ENCODE measurements at places on chromosomes 6 and 20.

GRCh38 chr6:56386717-56387116 is 139.3 kb upstream of the COL21A1 start:
- no peak for DNase-seq

DNA sequence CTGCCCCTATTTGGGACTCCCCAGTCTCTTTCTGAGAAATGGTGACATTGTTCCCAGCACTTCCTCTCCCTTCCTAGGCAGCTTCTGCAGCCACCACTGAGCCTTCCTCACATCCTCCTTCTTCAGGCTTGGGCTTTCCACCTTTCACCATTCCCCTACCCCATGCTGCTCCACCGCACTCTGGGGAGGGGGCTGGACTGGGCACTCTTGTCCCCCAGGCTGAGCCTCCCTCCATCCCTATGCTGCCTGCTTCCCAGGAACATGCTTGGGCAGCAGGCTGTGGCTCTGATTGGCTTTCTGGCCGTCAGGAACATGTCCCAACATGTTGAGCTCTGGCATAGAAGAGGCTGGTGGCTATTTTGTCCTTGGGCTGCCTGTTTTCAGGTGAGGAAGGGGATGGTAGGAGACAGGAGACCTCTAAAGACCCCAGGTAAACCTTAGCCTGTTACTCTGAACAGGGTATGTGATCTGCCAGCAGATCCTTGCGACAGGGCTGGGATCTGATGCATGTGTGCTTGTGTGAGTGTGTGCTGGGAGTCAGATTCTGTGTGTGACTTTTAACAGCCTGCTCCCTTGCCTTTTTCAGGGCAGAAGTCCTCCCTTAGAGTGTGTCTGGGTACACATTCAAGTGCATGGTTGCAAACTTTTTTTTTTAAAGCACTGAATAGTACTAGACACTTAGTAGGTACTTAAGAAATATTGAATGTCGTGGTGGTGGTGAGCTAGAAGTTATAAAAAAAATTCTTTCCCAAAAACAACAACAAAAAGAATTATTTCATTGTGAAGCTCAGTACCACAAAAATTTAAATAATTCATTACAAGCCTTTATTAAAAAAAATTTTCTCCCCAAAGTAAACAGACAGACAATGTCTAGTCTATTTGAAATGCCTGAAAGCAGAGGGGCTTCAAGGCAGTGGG is 2.1 kb upstream of the CDKN1A start:
- no peak for DNase-seq

DNA sequence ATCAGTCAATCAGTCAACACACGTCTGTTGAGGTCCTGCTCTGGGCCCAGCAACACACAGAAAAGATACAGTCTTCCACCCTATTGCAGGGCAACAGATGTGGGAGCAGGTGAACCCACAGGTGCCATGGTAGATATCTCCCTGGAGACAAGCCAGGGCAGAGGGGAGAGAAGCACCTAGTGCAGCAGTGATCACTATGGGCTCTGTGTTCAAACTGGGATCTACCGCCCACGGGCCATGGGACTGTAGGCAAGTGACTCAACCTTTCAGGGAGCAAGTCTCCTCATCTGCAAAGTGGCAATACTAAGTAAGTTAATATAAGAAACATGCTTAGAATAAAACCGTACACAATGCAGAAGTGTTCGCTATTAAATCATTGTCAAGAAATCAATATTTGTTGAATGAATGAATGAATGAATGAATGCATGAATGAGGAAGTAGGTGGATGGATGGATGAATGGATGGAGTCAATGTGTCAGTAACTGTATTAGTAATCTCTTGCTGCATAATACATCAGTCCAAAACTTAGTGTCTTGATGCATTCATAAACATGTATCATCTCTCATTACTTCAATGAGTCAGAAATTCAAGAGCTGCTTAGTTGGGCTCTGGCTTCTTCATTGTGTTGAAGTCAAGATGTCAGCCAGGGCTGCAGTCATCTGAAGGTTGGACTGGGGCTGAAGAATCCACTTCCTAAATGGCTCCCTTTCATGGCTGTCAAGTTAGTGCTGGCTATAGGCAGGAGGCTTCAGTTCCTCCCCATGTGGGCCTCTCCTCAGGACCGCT is 31.9 kb upstream of the NFATC2 start:
- DNase-seq = no peak

DNA sequence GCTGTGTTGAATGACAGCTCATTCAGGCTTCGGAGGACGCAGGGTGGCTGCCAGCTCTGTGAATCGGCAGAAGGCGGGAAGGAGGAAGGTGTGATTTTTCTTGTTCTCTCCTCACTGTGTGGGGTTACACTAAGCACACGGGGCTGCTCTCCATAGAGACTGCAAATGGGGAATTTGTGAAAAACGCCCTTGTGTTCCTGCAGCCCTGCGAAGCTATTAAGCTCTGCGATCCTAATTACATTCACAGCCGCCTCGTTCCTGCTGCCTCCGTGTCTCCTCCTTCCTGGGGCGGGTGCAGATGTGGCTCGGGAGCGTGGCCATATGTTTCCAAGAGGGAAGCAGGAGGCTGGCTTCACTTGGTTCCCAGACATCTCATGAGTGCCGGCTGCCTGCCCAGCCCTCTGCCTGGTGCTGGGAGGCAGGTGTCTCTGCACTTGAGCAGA is 124.0 kb downstream of the TOX2 start:
- DNase-seq = no peak

DNA sequence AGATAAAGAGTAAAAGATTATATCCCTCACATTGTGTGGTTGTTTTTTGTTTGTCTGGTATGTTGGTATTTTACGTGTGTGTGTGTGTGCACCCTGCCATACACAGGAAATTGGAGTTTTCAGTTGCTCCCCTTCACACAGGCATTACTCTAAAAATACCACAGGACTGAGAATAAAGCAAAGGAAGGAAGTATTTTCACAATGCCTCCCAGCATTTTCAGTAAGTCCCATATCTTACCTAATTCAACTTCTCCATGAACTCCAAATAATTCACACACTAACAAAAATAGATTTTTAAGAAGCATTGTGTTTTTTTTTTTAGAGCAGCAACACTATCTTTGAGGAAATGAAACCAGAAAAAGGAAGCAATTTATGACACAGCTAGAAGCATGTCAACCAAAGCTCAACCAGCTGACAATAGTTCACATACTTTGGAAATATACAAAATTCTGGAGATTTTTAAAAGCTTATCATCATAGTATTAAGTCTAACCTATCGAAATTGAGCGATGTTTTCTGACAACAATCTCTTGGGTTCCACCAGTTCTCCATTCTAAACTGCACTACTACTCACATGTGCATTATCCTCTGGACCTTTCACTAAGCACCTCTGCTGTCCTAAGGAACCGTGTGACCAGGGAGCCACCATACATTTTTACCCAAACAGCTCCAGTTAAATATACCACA is 2.1 kb downstream of the UBE2J1 start:
- no peak for DNase-seq

DNA sequence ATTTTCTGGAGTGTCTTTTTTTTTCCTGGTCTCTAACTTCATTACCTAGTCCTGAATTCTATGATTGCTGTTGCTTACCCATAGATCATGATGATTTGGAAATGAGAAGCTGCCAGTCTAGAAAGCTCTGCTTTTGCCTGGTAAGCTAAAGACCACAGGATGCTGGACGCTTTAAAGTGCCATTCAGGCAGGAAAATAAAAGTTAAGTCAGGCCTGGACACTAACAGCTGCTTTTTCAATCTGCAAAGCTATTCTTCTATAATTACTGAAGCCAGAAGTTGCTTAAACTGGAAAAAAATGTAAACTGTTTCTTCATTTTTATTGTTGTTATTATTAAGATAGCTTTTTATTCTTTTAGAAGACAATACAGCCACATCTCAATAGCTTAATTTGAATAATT is 129.8 kb upstream of the SPACA1 start:
- no peak for DNase-seq

DNA sequence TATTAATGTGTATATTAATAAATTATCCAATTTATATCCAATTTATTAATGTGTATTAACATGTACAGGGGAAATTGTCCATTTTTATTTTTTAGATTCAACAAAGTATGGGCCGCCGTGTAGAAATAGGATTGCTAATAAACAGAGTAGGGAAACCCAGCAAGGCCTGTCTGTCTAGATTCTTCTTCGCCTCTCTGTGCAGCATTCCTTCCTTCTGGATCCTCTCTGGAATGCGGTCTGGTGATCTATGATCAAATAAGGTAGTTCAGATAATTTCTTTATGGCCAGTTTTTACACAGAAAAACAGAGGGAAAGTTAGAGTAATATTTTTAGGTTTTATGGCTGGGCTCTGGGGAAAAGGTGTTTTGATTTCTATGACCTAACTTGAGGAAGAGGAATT is 19.9 kb upstream of the HFE start:
- no peak for DNase-seq

GRCh38 chr6:127119102-127120022 is 891 bp downstream of the RSPO3 start:
- no peak for DNase-seq

DNA sequence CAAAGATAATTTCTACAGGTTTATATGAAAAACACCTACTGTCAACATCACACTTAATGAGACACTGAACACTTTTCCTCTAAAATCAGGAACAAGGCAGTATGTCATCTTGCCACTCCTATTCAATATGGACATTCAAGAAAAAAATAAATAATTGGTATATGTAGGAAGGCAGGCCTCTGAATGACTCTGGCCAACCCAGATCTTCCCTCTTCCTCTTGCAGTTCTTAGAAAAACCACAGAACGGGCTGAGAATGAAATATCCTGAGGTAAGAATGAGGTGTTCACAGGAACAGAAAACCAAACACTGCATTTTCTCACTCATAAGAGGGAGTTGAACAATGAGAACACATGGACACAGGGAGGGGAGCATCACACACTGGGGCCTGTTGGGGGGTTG is 1207.2 kb upstream of the CITED2 start:
- no peak for DNase-seq

GRCh38 chr6:49826743-49827406 is 39.5 kb downstream of the CRISP1 start:
- no peak for DNase-seq

GRCh38 chr20:62396367-62397239 is 9.7 kb downstream of the RPS21 start:
- DNase-seq = no peak

DNA sequence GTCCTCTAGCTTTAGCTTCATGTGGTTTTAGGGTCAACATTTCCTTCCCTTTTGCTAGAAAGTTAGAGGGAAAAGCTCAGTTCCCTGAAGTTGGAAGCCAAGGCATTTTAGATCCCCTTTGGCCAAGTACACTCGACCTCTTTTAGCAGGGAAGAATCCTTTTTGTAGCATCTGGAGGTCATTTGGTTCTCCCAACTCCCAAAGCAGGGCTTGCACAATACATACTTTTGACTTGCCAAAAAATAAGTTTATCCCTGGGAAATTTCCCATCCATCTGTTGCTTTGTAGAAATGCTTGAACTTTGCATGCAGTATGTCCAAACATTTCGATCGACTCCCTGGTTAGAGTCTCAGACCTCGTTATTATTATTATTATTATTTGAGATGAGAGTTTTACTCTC is 4.6 kb upstream of the EDEM2 start:
- DNase-seq = no peak

DNA sequence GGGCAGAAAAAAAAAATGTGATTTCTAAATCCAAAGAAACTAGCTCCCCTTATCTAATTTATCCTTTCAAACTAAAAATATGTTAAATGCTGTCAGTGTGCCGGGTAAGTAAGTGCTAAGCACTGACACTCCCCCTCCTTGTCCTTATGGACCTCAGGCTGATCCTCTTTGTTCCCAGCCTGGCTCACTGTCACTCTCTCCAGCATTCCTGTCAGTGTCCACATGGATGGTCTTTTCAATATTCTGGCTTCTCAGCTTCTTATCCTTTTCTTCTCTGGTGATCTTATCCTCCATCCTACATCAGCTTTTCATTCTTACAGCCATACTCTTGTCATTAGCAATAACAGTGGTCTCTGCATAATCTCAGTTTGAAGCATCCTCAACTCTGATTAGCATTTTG is 55.0 kb downstream of the BCKDHB start:
- DNase-seq = no peak

- DNase-seq = no peak
These were observed 704.3 kb downstream of the TFAP2A start for GRCh38 chr6:9710574-9710973.

GRCh38 chr20:5703681-5704101 is 46.5 kb upstream of the SHLD1 start:
- DNase-seq = no peak

- no peak for DNase-seq
These were observed 152.9 kb downstream of the JARID2 start for GRCh38 chr6:15398633-15399275.

DNA sequence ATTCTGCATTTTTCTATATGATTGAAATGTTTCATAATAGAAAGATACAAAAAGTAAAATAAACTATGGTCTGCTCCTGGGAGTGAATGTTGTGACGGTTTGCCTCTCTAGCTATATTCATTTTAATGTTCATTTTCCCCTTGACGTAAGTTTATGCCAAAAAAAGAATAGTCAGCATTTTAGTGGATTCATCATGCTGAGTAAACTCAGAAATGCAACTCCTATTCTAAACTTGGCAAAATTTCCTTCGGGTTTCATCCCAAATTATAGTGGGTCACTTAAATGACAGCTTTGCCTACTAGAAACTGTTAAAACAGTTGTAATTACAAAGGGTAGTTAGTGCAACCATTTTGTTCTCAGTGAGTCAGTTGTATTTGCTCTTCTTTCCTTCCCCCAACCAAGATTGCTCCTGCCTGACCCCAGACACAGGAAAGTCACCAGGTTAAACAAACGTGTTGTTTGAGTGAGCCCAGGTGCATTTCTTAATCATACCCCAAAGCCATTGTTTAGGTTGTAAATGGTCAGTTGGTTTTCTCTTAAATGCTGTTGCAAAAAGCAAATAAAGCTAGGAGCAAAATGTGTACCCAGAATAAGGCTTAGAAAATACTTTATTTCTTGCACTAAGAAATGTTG is 482.3 kb upstream of the SOX4 start:
- DNase-seq = no peak

DNA sequence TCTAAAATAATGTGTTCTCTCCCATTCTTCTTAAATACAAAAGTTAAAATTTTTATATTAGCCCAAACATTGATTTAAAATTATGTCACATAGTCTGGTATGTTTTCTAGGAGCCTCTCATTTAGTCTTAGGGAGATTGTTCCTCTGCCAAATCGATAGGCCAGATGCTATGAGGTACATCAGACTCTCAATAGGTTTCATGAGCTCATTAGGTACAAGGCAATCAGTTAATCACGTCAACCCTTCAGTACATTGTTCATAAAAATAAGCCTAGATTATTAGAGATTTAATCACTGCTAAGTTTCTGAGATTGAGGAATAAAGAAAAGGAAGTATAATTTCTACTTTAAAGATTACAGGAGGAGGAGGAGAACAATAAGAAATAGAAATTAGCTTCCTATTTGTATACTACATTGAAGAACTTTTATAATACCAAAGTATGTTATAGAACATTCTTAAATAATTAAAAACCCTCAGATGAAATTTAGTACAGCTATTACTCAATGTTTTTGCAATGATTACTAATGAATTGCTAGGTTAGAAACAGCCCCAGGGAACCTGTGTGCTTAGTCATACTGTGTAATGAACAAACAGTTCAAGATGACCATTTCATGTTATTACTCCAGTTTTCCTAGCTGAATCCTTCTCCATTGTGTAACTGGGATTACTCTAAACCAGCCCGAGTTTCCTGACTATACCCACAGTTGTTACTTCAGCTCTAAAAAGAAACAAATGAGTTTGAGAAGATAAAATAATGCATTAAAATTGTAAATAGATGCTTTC is 117.0 kb downstream of the BMP5 start:
- DNase-seq = no peak
